ENCODE measurements at places on chromosomes 13 and 19. TPM values are rescaled to one million over a fixed set of nuclear protein-coding genes. Genes with fewer than 3 reads are reported as not detected.

GRCh38 chr19:39996218-39996810 lies 546 bp upstream of the ZNF546 start:
- DNase-seq, result no peak

GRCh38 chr19:54084410-54084809 lies 3.2 kb upstream of the TARM1 start:
- DNase-seq, result no peak

- DNase-seq, result no peak
Observed at GRCh38 chr13:104592545-104593250, 1526.5 kb upstream of the SLC10A2 start.

ERICH4 gene
- polyA plus RNA-seq, result not detected

TNFSF13B gene
- polyA plus RNA-seq, result 9.0 TPM

GRCh38 chr13:30900952-30901749 lies 4.9 kb upstream of the MEDAG start:
- no peak for DNase-seq

PSG2 gene
- not detected for polyA plus RNA-seq

DNA sequence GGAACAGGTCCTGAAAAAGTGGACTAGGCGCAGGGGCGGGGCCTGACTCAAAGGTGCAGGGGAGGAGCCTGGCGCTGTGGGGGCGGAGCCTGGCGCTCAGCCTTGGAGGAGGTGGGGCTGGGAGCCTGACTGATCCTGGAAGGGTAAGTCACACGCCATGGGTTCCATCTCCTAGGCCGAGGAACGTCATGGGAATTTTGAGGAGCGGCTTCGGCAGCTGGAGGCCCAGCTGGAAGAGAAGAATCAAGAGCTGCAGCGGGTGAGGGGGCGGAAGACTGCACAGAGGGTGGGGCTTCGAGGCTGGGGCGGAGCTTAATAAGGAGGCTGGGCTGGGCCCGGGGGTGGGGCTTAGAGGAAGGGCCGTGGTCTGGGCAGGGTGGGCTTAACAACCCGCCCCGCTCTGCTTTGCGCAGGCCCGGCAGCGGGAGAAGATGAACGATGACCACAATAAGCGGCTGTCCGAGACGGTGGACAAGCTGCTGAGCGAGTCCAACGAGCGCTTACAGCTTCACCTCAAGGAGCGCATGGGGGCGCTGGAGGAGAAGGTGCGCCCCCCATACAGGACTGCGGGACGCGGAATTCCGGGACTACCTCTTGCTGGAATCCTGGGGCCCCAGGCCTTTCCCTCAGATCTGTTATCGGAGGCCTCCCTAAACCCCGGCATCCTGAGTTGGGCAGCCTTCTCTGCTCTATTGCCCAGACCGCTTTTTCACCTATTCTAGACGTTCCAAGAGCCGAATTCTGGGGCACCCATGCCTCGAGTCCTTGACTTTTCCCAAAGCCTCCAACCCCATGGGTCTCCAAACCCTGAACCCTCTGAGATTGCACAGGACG lies 14.5 kb downstream of the PPFIA3 start:
- DNase-seq, result peak; percentile 42

DNA sequence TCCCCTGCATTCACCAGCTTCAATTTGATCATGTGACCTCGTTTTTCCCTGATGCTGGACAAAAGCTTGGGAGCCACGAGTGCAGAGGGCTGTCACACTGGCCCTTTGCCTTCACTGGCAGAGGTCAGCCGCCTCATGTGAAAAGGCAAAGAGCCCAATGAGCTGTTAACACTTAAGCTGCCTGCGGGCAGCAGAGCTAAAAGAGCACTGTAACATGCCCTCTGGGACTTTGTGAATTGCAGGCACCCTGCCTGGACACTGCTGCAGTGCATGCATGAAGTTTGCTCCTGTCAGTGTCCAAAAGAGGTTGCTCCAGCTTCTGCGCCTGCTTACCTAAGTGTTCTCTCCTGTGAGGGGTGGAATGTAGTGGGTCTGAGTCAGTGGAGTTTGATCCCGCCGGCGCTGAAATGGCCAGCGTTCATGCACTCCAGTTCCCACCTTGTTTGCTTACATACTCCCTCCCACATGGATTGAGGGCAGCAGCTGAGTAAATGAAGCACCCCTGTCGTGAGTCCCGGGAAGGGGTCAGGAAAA lies 193.7 kb downstream of the RFC3 start:
- DNase-seq, result no peak

TLE2 gene
- polyA plus RNA-seq, result 13.1 TPM

- no peak for DNase-seq
Observed at GRCh38 chr13:105914291-105915036, 621.0 kb downstream of the EFNB2 start.

TNNT1 gene
- polyA plus RNA-seq, result not detected

DNA sequence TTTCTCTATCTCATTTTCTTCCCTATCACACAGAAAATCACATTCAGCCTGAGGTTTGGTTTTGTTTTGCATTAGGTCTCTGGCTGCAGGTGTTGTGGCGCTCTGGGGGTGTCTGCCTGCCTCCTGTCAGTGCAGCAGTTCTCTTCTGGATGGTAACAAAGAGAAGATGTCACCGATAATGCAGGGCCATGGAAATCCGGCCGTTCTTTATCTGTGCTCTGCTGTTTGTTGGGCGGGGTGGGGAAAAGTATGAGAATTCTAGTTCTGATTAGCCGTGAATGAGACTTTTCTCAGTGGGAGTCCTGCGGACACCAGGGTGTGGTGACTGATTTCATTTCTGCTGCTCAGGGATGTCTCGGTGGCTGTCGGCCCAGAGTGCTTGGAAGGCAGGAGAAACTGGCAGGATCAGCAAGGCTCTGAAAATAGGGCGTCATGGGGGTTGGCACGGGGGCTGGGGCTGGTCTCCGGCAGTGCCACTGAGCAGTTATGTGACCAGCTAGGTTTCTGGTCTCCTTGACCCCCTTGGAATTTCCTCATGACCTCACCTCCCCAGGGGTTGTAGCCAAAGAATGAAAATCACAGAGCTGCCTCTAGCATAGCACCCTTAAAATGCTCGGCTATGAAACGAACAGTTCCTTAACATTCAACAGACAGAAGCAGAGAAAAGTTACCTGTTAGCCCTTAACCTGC lies 5.0 kb downstream of the RNF113B start:
- no peak for DNase-seq

- DNase-seq, result no peak
Observed at GRCh38 chr13:34028496-34029442, 210.8 kb downstream of the RFC3 start.
